ENCODE measurements at places on chromosomes 11 and 22.

DNA sequence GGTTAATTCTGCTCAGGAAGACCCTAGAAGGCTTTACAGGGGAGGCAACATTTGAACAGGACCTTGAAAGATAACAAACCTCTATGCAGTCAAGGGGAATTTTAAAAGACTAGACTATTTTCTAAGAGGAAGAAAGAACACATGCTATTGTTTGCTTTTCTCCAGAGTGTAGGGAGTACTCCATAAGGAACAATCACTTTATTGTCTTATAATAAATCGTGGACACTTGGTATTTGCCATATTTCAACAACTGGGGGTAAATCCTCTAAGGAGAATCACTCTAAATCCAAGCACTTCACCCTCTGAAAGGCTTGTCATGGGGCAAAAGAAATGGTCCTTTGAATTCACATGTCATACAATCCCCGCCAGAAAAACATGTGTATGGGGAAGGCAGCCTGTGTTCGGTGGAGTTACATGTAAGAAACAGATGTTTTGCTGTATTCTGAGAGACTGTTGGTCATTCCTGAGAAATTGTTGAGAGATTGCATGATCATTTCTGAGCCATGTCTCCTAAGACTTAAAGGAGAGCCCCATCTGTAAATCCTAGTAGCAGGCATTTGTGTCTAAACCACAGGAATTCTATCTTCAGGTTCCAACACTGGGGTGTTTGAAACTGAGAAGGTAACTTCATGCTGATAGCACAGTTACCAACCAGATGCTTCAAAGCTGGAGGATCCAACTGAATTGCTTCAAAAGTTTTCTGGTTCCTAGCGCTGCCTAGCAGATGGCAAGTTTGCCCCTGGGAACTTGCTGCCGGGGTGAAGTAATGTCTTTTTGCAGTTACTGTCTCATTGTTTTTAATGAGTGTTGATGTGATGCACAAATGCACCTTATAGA lies 66.8 kb downstream of the FZD4 start:
- DNase-seq, result peak; percentile 19

DNA sequence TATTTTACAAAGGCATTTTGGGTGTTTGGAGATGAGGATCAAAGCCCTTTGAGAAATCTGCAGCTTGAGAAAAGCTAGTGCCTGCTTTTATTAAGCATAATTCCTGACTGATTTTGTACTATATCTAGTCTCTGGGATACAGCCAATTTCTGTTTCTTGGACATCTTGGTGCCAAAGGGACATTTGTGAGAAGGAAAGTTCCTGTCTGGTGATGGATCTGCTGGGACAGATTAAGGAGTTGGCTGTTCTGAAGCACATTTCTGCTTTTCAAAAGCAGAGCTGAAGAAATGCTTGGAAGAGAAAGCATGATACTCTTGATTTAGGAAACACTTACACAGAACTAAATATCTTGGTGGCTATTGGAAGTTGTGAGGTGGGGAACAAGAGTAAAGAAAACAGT lies 254.6 kb upstream of the CCDC90B start:
- no peak for DNase-seq

- no peak for DNase-seq
Measured at GRCh38 chr11:115455613-115456012, 48.6 kb downstream of the CADM1 start.

DNA sequence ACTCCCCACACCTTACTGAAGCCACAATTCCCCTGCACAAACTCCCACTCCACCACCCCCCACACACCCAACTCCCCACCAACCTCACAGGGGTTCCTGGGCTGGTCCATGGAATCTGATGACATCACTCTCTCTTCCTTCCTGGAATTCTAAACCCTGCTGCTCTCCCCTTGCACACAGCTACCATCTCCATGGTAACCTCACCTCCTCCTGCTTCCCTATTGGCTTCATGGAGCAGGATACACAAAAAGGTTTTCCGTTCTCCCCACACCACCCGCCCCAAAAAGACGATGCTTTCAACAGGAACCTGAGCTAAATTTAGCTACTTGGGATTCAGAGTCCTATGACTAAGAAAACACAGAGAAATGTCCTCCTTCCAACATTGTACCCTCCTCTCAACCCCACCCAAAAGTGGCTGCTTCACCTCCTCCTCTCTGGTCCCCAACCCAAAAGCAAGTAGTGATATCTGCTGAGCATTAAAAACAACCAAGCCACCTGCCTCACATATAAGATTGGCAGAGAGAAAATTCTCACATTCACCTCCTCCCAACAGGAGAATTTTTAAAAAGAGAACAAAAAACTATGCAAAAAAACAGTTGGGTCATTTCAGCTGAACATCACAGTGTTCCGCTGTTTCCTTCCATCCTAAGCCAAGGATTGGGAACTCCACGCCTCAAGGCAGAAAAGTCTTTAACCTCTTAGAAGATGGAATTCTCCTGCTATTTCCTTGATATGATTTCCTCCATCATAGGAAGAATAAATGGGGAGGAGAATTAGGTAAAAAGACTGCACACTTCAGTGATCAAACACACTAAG lies 66.9 kb downstream of the RBFOX2 start:
- peak; percentile 59 for DNase-seq

GRCh38 chr11:5596607-5597201 lies at the start of gene TRIM6:
Gene TRIM6, plus strand, starts transcription at chr11:5596637. Its CDS starts 261 bp downstream, at chr11:5596898.
- peak; percentile 43 for DNase-seq

- no peak for DNase-seq
Measured at GRCh38 chr11:113476553-113476952, 1.4 kb upstream of the DRD2 start.

- DNase-seq, result peak; percentile 42
Measured at GRCh38 chr11:61509043-61510029, 787 bp downstream of the LRRC10B start.

DNA sequence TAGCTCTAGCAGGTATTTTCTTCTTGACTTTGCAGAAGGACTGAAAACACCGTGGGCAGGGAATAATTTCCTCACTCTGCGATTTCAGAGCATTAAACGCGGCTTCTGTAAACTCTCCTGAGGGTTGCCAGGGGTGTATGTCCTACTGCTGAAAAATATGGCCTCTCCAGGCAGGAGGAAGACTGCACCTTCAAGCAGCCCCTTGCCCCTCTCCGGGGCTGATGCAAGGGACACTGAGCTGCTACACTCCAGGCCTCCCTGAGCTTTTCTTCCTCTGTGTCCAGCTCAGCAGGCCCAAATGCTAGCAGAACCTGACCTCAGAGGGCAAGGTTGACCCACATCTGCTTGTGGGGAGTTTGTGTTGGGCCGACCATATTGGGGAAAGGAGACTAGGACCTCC lies 2.2 kb downstream of the CD6 start:
- DNase-seq, result no peak

GRCh38 chr22:31623592-31624304 lies 38.3 kb downstream of the PISD start:
- DNase-seq, result no peak

DNA sequence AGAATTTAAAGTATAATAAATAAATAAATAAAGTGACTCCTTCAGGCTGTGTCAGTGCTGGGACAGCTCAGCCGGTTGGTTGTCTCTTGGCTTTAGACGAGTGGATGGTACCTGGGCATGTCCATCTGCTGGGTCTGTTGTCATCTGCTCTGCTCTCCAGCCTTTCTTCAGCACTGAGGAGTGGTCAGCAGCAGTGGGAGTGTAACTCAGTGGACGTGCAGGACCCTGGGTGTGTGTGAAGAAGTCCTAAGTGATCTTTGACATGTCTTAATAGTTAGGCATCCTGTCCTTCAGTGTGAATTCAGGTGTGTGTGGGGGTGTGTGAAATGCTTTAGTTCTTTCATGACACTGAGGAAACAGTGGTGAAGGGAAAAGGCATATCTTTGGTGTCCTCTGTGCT lies 24.3 kb downstream of the AMOTL1 start:
- no peak for DNase-seq

DNA sequence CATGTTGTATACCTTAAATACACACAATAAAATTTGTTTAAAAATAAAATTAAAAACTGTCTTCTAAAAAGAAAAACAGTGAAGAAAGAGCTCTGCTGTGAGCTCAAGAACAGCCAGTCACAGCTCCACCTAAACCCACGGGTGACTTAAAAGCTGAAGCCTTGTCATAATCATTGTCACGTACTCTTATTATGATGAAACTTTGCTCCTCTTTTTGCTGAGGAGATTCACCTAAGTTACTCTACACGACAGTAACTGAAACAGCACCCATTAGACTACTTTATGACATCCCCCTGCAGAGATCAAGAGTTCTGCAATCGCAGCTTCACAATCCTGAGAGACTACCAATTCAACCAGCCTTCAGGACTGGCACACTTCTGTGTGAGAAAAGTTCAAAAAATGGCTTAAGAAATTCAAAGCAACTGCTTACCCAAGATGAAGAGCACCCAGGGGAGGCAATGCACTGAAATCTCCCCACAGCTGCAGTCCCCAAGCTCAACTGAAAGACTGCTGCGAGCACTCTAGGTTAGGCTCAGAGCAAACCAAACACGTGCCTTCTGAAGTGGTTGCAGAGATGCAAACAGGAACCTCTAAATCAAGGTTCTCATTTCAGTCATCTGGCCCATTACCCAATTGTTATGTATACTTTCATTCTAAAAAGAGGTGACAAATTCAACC lies at the start of gene JAML:
TSS of gene JAML (minus strand) at position 501 of the 678 bp plus-strand sequence. CDS start 10,145 bp downstream, outside the sequence.
- no peak for DNase-seq

- DNase-seq, result peak; percentile 100
Measured at GRCh38 chr11:128448200-128448886, 139.0 kb downstream of the ETS1 start.

- DNase-seq, result no peak
Measured at GRCh38 chr22:45162531-45162930, 1.2 kb upstream of the NUP50 start.

DNA sequence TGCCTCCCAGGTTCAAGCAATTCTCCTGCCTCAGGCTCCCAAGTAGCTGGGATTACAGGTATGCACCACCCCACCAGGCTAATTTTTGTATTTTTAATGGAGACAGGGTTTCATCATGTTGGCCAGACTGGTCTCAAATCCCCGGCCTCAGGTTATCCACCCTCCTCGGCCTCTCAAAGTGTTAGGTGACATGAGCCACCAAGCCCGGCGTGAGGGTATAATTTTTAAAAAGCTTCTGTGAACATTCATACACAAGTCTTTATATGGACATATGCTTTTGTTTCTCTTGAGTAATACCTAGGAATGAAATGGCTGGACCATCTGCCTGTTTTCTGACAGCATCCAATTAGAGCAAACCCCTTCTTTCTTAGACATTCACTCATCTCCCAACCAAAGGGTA lies 14.3 kb upstream of the NAALAD2 start:
- no peak for DNase-seq

DNA sequence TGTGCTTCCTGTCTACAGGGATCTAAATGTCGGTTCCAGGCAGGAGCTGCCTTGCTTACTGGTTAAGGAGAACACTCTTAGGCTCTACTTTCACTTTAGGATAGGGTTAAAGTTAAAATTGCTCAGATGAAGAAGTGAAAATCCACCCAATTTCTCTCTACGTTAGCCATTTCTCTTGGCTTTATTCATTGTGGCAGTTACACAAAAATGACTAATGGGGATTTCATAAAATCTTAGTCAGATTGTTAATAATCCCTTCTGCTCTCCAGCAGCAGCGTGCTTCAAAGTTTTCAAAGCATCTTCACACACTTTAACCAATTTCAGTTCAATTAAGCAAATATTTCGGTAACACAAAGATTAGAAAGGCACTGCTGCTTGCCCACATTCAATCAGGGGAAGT lies 58.4 kb upstream of the RCN1 start:
- DNase-seq, result no peak

- no peak for DNase-seq
Measured at GRCh38 chr11:111582163-111582562, 20.1 kb upstream of the SIK2 start.

DNA sequence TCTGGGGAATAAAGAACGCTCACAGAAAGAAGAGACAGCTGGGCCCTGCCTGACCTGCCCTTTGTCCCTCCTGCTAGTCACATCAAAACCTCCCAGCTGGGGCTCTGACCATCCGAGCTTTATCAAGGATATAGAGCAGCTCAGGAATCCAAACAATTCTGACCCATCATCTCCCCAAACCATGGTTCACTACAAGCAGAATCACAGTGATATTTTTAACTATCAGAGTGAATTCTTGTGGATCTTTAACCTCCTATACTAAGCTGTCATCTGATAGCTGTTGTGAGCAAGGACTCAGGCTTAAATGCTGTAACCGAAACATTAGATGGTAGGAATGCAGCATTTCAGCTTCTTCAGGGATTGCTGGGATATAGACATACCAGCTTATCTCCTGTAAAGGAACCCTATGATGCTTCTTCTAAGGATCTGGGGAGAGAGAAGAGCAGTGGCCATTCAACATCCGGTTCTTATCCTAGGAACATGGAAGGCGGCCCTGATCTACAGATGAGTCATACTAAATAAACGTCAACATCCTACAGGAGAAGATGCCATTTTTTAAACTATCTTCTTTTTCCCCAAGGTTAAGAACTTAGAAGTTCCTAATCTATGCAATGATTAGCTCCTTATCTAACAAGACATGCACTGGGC lies 84.7 kb upstream of the AKIP1 start:
- DNase-seq, result no peak

- no peak for DNase-seq
Measured at GRCh38 chr11:124405581-124405980, 6.8 kb upstream of the OR8B3 start.

- DNase-seq, result peak; percentile 68
Measured at GRCh38 chr11:66068923-66069714, 953 bp upstream of the PACS1 start.

- DNase-seq, result no peak
Measured at GRCh38 chr11:41483956-41484355, 24.5 kb upstream of the LRRC4C start.

DNA sequence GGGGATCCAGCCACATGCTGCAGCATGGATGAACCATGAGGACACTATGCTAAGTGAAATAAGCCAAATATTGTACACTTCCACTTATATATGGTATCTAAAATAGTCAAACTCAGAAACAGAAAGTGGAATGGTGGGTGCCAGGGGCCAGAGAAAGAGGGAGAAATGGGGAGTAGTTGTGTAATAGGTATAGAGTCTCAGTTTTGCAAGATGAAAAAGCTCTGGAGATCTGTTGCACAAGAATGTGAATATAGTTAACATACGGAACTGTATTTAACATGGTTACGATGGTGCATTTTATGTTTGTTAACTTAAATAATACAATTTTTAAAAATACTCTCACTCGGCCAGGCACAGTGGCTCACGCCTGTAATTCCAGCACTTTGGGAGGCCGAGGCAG lies 21.2 kb downstream of the GDPD5 start:
- no peak for DNase-seq

GRCh38 chr11:117064275-117064674 lies 34.0 kb downstream of the SIK3 start:
- DNase-seq, result peak; percentile 72

GRCh38 chr22:19620742-19621371 lies 93.4 kb upstream of the SEPTIN5 start:
- no peak for DNase-seq

DNA sequence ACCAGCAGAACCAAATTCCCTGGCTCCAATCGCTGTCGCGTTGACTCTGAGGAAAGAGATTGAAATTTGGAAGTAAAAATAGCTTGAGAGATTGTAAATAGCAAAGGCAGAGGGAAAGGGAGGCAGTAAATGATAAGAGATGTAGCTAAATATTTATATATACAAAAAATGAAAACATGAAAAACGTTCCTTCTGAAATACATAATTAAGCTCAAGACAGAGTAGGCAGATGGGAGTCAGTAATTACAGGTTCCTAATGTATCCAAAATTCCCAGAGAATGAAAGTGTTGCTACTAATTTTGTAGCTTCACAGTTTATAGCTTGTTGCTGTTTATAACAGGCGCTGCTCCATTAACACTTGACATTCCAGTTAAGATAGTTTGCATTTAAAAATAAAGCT lies 648.7 kb downstream of the KCNA4 start:
- no peak for DNase-seq

Data from renal cortical epithelial cell (primary cell).